ENCODE measurements at places on chromosomes 2 and 18.
A peak's percentile ranks its signal among the peaks of the same experiment; 100 is the strongest.

- DNase-seq, result no peak
Observed at GRCh38 chr2:40164736-40165508, 287.0 kb downstream of the SLC8A1 start.

DNA sequence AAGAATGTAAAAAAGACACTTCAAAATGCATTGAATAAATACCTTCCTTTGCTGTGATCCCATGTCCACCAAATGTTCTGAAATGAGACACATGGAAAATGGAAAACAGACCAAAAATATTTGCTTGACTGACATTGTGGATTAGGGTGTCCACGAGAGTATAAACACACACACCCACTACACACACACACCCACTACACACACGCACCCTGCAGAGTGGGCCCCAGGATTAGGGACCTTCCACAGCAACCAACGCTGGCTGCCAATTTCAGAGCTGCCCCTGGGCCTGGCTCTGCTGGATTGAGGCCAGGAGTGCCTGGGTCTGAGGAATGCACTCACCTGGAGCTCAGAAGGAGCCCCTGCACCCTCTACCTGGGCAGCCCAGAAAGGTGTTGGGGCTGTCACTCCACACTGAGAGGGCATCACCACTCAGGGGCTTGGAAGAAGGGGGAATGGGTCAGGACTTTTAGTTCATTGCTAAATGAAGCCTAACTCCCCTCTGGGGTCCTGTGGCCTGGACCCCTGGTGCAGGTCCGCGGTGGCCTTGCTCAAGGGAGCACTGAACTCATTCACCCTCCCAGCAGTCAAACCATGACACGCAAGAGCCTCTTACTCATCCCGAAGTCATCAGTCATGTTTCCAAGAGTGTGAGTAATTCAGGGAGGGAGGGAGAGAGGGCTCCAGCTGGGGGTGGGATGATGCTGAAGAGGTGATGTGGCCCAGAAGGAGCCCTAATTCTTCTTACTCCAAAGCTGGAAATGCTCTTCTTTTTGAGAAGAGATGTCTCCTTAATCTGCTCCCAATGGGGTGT lies 50.2 kb upstream of the PLB1 start:
- DNase-seq, result peak; percentile 74

GRCh38 chr2:1747065-1747941 lies 3.0 kb upstream of the PXDN start:
- DNase-seq, result no peak

GRCh38 chr2:55019526-55020258 lies 30.6 kb downstream of the RTN4 start:
- no peak for DNase-seq

- no peak for DNase-seq
Observed at GRCh38 chr2:30255466-30256408, 24.4 kb downstream of the LBH start.

DNA sequence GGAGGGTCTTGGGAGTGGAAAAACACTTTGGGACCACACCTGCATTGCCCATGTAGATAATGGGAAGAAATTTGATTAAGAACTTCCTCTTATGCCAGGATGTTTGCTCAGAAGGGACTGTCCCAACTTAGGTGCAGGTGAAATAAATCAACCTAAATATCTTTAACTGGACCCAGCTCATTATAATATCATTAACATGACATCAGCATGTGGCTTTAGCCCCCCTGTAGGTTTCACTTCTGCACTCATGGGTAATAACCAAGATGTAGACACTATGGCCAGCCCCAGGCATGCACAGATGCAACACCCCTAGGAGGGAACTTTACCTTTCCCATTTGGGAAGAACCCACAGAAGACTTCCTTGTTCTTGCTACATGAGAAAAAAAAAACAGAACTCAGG lies 227.4 kb upstream of the ZNF804A start:
- no peak for DNase-seq

- no peak for DNase-seq
Observed at GRCh38 chr18:35923939-35924684, 48.4 kb upstream of the RMP24 start.

All from LoVo (cell line).